Activated naive CD4-positive, alpha-beta T cell (primary cell): ENCODE measurements at places on chromosomes 11 and 22.

GRCh38 chr11:88475991-88476418 is 138.5 kb upstream of the CTSC start:
- DNase-seq: no peak

DNA sequence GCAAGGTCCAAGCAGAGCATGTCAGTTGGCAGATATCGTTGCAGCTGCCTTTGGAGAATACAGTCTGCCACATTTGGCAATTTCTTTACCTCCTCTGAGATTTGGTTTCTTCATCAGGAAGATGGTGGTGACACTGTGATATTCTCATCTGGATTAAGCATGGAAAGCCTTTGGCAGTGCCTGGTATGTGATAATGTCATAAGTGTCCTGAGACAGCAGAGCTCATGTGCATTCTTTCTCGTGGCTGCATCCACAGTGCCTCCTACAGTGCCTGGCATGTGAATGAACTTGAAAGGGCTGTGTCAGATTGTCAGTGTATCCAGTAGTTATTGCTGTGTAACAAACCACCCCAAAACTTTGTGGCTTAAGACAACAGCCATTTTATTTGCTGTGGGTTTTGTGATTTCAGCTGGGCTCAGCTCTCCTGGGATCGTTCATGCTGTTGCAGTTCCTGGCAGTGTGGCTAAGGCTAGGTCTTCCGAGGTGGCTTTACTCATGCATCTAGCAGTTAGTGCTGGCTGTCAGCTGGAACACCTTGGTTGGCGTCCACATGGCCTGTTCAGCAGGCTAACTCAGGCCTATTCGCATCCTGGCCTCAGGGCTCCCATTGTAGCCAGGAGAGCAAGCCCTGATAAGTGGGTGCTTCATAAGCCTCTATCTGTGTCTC is 35.7 kb upstream of the MICAL2 start:
- DNase-seq: no peak

DNA sequence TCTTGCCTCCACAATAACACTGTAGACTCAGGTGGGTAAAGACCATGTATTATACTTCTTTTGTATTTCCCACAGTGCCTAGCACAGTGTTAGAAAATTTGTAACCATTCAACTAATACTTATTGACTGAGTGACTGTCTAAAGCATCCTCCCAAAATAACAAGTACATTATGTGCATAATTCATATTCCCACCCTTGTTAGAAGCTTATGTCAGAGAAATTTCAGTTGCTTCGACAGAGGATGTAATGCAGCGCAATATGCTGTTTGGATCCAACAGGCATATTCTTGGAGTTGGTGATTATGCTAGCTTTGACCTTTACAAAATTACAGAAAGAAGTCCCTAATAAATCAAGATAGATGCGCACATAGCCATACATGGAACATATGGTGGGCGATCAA is 53.0 kb downstream of the AMBRA1 start:
- no peak for DNase-seq

DNA sequence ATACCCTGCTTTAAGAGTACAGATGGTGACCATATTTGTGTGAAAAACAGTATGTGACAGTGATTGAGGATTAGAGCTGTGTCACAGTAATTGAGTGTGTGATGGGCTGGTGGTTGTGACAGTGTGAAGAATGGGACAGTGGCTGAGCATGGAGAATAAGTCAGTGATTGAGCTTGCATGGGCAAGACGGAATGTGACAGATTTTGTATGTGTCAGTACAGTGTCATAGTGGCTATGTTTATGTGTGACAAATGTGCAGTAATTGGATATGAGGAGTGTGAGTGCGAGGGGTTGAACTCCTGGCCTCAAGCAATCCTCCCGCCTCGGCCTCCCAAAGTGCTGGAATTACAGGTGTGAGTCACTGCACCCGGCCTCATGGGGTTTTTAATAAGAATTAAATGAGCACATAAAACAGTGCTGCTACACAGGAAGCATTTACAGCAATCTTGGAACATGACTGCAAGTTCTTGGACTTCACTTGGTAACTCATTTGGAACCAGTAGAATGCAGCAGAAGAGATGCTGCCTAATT is 583 bp upstream of the RRAS2 start:
- no peak for DNase-seq

DNA sequence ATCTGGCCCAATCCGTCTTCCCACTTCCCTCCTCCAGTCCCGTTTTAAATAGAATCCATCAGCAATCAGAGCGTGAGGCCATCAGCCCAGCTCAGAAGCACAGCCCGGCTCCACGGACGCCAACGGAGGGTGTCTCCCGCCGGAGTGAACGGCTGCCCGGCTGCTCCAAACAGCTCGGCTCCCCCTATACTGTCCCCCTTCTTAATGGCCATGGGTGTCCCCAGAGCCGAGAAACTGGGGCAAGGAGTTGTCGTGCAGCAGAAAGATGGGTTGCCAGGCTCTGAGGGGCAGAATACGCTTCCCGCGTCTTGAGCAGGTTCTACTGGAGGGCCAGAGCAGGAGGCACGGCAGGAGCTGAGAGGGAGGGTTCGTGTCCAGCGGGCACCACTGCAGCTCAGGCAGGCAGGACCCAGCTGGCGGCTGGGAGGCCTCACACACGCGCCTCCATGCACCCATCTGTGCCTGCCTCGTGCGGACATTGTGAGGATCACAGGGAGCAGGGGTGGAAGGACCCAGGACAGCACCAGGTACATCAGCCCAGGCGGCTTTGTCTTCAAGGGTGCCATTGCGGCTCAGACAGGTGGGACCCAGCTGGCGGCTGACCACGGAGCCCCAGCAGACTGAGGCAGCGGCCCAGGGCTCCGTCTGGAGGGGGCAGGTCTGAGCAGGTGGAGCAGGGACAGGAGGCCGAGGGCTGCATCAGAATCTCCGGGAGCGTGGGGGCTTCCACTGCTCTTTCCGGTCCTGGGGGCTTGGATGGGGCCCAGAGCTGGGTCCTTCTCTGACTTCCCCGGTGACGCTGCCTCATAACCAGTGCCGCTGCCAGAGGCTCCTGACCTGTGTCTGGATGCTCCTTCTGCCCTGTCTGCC is 882.7 kb downstream of the BRD1 start:
- no peak for DNase-seq

DNA sequence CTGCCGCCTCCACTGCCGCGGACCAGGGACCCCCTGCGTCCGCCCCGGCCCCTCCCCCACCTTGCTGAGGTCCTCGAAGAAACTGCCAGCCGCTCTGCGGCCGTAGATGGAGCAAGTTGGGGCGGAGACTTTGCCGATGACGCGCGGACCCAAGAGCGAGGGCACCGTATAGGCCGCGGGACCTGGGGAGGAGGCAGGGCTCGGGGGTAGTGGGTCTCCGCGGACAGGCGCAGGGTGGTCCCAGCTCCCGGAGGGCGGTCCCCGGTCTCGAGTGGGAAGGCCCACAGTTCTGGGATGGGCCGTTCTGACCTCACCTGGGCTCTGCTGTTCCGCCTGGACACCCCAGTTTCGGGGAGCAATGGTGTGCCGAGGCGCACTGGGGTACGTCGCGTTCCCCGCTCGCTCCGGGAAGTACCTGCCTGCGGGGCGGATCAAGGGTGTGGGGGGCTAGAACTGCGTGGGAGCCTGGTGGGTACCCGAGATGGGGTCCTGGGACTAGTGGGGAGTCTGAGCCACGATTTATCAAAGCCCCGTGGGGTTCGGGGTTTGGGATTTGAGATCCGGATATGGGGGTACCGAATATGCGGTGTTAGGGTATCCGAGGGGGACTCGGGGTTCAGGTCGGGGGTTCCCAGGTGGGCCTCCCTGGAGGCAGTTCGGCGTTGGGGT is 1.2 kb upstream of the TYMP start:
- peak; percentile 51 for DNase-seq

DNA sequence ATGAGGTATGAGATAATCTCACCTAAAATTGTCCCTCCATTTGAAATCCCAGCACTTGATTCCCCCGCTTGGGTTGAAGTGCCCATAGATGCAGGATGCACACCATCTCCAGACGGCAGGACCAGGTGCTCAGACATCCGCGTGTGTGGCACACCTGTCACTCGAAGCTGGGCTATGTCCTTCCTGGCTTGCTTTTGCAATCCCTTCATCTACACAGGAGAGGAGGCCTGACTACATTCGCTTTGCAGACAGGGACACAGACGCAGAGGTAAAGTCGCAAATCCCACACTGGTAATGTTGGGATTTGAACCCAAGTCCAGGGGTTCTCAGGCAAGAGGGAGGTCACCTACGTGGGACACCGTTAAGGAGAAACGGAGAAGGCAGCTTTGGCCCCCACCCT is 7.2 kb upstream of the CYTH4 start:
- DNase-seq: no peak

- no peak for DNase-seq
Measured at GRCh38 chr11:34850334-34850733, 65.8 kb downstream of the APIP start.

DNA sequence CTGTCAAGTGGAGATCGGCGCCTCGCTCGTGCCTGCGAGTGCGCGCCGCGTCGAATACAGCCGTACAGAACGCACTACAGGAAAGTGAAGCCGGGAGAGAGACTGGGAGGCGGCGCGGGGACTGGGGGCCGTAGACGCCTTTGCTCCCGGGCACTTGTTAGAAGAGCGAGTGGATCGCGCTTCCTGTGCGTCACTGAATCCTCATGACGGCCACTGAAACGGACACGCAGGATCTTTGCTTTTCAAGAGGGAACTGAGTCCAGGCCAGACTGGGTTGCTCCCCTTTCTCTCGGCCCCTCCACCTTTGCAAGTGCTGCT is 314 bp downstream of the RIC8A start:
- DNase-seq: no peak

- DNase-seq: no peak
Measured at GRCh38 chr11:114440121-114440860, 1.0 kb downstream of the REXO2 start.

DNA sequence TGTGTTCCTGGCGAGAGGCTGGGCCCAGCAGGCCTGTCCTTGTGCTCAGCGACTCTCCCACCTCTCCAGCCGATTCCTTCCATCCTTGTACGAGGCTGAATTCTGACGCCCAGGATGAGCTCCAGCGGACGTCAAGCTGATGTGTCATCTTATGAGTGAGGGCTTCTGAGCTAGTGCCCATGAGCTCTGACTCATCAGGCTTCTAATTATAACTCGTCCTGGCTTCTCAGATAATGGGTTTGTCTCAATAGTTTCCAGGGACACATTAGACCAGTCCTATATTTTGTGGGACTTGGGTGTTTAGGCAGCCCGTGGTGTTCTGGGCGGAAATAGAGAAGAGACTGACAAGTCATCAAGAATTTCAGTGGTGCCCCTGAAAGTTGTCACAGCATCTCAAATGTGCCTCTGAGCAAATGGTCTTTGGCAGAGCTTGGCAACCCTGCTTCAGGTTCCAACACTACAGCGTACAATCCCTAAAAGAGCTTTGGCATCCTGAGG is 108.2 kb upstream of the CD44 start:
- DNase-seq: no peak

- no peak for DNase-seq
Measured at GRCh38 chr22:26524870-26525269, 12.6 kb upstream of the TFIP11 start.

- DNase-seq: no peak
Measured at GRCh38 chr11:69542314-69543168, 61.1 kb downstream of the LINC01488 start.

- DNase-seq: no peak
Measured at GRCh38 chr22:42611051-42611450, 3.6 kb downstream of the POLDIP3 start.

DNA sequence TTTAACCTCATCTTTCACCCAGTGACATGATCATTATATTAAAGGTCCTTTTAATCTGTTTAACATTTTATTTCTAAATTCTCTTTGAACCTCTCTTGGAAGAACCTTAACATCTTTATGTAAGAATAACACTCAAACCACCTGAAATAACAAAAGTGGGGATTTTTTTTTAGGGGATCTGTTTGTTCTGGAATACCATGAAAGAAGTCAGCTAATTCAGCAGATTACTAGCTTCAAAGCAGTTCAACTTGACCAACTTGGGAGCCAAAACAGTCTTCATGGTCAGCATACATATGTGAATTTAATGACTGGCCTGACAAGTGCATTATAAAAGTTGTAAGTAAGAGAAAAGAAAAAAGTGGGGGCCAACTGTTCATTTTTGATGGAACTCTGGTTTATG is 52.3 kb downstream of the CCDC34 start:
- no peak for DNase-seq

DNA sequence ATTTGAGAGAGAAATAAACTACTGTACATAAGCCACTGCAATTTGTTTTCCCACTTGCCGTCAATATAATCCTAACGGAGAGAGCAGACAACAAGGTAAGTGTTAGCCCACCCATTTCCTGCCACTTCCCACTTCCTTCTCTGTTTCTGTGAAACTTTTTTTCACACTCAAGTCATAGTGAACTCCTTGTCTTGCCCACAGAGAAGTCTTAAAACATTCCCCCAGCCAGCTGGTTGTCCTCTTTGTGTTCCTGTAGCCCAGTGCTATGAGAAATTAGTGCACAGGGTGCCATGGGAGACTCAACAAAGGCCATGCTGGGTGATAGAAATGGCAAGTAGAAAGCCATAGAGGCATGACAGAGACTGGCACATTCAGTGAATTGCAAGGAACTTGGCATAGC is 208.6 kb downstream of the BLID start:
- no peak for DNase-seq

DNA sequence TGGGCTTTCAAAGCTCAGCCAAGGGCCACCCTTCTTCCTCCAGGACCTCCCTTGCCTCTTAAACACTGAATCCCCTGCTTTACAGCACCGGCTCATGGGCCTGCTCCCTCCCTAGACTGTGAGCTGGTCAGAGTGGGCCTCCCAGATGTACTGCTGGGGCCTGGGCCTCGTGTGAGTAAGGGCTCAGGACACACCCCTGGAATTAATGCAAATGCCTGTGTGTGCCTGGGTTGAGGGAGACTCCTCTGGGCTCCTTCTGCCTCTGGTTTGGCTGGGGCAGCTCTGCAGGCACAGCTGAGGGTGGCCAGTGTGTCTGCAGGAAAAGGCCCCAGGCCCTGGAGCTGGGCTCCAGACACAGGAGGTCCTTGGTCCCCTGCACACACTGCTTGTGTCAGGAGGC is 24.2 kb downstream of the ALX4 start:
- DNase-seq: no peak
